A549 treated with CORT108297 at 1 μM for 4 hours (cell line): ENCODE measurements at places on chromosomes 7 and 10. TPM values are rescaled to one million over a fixed set of nuclear protein-coding genes. Genes with fewer than 3 reads are reported as not detected.

Gene ACSL5
- total RNA-seq = 0.08 to 0.23 TPM (median 0.12 TPM) in 5 replicates

Gene CAV1
- total RNA-seq = 393 to 546 TPM (median 490 TPM) in 5 replicates

Gene EIF5AL1
- total RNA-seq = 2.2 to 3.2 TPM (median 2.4 TPM) in 5 replicates

Gene CTNNA3
- not detected in 5 replicates for total RNA-seq

Gene RNLS
- 8.0 to 9.6 TPM (median 8.7 TPM) in 5 replicates for total RNA-seq

Gene NUB1
- total RNA-seq = 34.3 to 49.5 TPM (median 37.0 TPM) in 5 replicates

Gene HTR5A
- not detected in 5 replicates for total RNA-seq

Gene LZTS2
- 28.6 to 49.6 TPM (median 44.5 TPM) in 5 replicates for total RNA-seq

Gene DRGX
- 0.06 to 0.09 TPM in 2 of 5 replicates, not detected in the others for total RNA-seq

Gene EBLN1
- 0.07 to 0.21 TPM in 2 of 5 replicates, not detected in the others for total RNA-seq

Gene EPHB6
- total RNA-seq = 0.24 to 0.44 TPM (median 0.32 TPM) in 5 replicates

Gene CHRM2
- total RNA-seq = not detected in 5 replicates

Gene CABCOCO1
- 0.11 to 0.86 TPM (median 0.30 TPM) in 5 replicates for total RNA-seq

Gene GTPBP10
- total RNA-seq = 20.7 to 28.6 TPM (median 22.6 TPM) in 5 replicates

Gene MLXIPL
- total RNA-seq = 0.45 to 2.1 TPM (median 1.1 TPM) in 5 replicates

Gene TMEM176B
- 0.12 to 0.13 TPM in 2 of 5 replicates, not detected in the others for total RNA-seq

Gene GIMAP1
- not detected in 5 replicates for total RNA-seq

Gene RPEL1
- 0.05 to 0.08 TPM (median 0.07 TPM) in 4 of 5 replicates, not detected in the other for total RNA-seq

Gene SUGCT
- total RNA-seq = 0.56 to 1.6 TPM (median 0.95 TPM) in 5 replicates

Gene MMD2
- total RNA-seq = not detected in 5 replicates

Gene TRIP6
- 44.2 to 63.5 TPM (median 57.8 TPM) in 5 replicates for total RNA-seq

Gene ERVW-1
- 0.09 TPM in 1 of 5 replicates, not detected in the others for total RNA-seq

Gene OPN1SW
- not detected in 5 replicates for total RNA-seq

Gene CLDN3
- 1.2 to 3.8 TPM (median 3.4 TPM) in 5 replicates for total RNA-seq

Gene NKX6-2
- total RNA-seq = 0.17 to 0.33 TPM (median 0.29 TPM) in 5 replicates

Gene TMEM270
- 0.26 TPM in 1 of 5 replicates, not detected in the others for total RNA-seq

Gene TSPAN33
- total RNA-seq = 5.3 to 6.8 TPM (median 6.0 TPM) in 5 replicates

Gene GRB10
- total RNA-seq = 62.2 to 77.3 TPM (median 70.1 TPM) in 5 replicates

Gene MSMB
- not detected in 5 replicates for total RNA-seq

Gene OGDH
- 25.1 to 32.4 TPM (median 30.1 TPM) in 5 replicates for total RNA-seq

Gene NRCAM
- 73.8 to 103 TPM (median 89.1 TPM) in 5 replicates for total RNA-seq

Gene ZNF503
- 7.1 to 13.0 TPM (median 12.2 TPM) in 5 replicates for total RNA-seq

Gene PRKG1
- total RNA-seq = 0.01 TPM in 3 of 5 replicates, not detected in the others

Gene COMTD1
- 29.2 to 56.7 TPM (median 53.1 TPM) in 5 replicates for total RNA-seq

Gene MAT1A
- 0.02 to 0.03 TPM in 2 of 5 replicates, not detected in the others for total RNA-seq

Gene CCL24
- total RNA-seq = not detected in 5 replicates
